Right cardiac atrium (tissue), 5 donors: ENCODE measurements at places on chromosomes 11 and 22. TPM values are rescaled to one million over a fixed set of nuclear protein-coding genes. Genes with fewer than 3 reads are reported as not detected.

PNPLA5 gene
- total RNA-seq, result not detected

AMOTL1 gene
- total RNA-seq, result 46.6 TPM

DNA sequence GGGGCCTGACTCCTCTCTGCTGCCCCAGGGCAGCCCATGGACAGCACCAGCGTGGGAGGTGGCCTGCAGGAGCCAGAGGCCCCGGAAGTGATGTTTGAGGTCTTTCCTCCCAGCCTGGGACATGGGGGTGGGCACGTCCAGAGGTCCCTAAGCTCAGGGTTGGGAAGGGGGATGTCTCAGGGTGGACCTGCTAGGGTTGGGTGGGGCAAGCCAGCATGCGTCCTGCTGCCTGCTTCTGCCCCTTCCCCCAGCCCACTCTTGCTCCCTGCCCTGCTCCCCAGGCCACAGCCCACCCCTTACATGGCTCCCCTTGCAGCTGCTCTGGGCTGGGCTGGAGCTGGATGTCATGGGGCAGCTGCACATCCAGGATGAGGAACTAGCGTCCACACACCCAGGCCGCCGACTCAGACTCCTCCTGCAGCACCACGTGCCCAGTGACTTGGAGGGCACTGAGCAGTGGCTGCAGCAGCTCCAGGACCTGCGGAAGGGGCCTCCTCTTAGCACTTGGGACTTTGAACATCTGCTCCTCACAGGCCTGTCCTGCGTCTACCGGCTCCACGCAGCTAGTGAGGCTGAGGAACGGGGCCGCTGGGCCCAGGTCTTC is 1.3 kb downstream of the FAM180B start:
- peak; percentile 75 for DNase-seq

GRCh38 chr11:64865286-64866172 is 12.9 kb downstream of the EHD1 start:
- no peak for DNase-seq

GRCh38 chr11:129611661-129612446 is 203.8 kb upstream of the TMEM45B start:
- DNase-seq, result no peak

- no peak for DNase-seq
Measured at GRCh38 chr22:24500277-24500820, 5.2 kb downstream of the UPB1 start.

GRCh38 chr11:73201888-73202780 is 15.9 kb upstream of the P2RY2 start:
- DNase-seq, result no peak
